Frontal cortex (tissue), 4 donors: ENCODE measurements at places on chromosomes 3 and 15.

- no peak for DNase-seq
These were observed 5.4 kb upstream of the ACSBG1 start for GRCh38 chr15:78239811-78240210.

DNA sequence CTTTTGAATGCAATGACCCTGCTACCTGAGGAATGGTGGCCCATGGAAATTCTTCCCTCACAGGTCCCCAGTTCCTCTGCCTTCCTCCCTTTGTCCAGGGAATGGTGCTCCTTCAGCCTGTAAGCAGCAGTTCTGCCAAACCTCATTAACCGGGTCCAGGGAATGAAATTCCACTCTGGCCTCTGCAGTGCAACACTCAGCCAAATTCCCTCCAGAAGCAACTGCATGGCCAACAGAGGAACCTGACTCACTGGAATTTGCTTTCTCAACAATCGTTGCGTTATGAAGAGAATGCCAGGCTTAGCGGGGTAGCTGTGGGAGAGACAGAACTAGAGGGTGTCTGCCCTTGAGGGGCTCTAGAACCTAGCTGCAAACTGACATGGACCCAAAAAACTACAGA lies 449.4 kb upstream of the PROK2 start:
- no peak for DNase-seq

DNA sequence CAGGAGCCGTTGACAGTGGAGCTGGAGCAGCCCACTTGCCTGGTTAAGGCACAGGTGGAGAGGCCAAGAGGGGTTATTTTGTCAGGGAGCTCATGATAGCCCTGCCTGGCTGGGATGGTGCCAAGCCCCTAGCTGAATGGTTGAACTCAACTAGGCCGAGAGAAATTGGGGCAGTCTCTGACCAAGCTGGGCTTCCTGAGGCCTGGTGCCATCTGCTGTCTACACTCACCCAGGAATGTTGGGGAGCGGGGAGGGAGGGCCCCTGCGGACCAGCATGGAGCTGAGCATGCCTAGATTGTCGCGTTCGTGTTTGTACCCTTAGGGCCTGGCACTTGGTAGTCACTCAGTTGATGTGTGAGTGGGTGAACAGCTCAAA lies 1.2 kb downstream of the BRPF1 start:
- DNase-seq = no peak

- DNase-seq = no peak
These were observed 614.8 kb upstream of the BCHE start for GRCh38 chr3:166451997-166452396.

- DNase-seq = no peak
These were observed 9.2 kb upstream of the LYZL4 start for GRCh38 chr3:42419563-42419962.

DNA sequence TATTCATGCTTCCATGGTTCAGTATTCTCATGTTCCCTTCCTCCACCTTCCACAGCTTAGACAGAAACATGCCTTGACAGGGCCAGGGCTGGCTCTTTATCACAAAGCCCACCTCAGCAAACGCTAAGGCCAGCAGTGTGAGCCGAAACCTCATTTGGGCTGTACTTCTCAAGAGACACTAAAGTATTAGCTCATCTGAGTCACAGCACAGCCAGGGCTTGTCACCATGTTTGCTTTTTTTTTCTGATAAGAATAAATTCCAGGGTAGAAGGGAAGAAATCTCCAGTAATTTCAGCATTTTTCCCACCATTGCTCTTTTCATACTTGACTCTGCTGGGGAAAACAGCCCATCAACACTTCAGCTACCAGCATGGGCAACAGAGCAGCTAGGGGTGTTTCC lies 95.4 kb downstream of the MYLK start:
- DNase-seq = no peak

GRCh38 chr3:39121621-39122020 lies 14.1 kb downstream of the TTC21A start:
- no peak for DNase-seq

GRCh38 chr3:21879184-21879886 lies 128.3 kb upstream of the ZNF385D start:
- DNase-seq = no peak
